ENCODE measurements at places on chromosomes 6 and 20. TPM values are rescaled to one million over a fixed set of nuclear protein-coding genes. Genes with fewer than 3 reads are reported as not detected.

CCN6 gene
- total RNA-seq = not detected

KIFC1 gene
- total RNA-seq = 0.85 TPM

- H3K4me3 ChIP-seq = no peak overlapping the region
- no peaks in the 10 kb centered on the region for H3K4me1 ChIP-seq
- no peak for DNase-seq
- no peaks in the 10 kb centered on the region for H3K27me3 ChIP-seq
- no peaks in the 10 kb centered on the region for H3K36me3 ChIP-seq
These were observed 379.9 kb upstream of the IRAK1BP1 start for GRCh38 chr6:78487401-78487800.

DNA sequence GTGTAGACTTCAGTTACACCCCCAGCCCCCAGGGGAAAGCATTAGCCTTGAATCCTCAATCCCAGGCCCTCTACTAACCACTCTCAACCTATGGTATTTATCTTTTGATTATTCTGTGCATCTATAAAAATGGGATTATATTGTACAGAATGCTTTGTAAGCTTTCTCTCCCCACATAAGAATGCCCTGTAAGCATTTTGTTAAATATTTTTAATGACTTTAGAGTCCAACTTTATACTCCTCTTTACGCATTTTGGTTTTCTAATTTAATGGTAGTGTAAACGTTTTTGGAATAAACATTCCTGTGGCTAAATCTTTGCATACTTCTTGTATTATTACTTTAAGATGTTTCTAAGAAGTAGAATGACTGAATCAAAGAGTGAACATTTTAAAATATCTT lies 35.4 kb downstream of the FBXO9 start:
- no peaks in the 10 kb centered on the region for H3K27me3 ChIP-seq
- no peak overlapping the region for H3K27ac ChIP-seq
- no peaks in the 10 kb centered on the region for H3K4me1 ChIP-seq
- no peak for DNase-seq

DNA sequence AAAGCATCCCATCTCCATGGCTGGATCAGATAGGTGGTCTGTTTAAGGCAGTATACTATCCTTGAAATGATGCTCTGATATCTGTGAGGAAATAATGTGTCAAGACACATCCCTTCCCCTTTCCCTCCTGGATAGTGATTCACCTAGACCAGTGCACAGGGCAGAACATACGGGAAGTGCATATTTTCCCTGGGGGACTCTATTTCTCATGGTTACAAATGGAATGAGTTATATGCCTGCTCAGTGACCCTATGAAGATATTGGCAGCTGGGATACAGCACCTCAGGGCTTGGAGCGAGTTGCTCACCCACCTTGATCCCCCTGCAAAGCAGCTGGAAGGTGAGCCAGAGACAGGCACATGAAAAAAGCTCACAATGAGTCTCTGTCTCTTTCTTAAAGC lies 67.5 kb upstream of the PRL start:
- no peaks in the 10 kb centered on the region for H3K36me3 ChIP-seq
- no peak for DNase-seq
- no peaks in the 10 kb centered on the region for H3K27me3 ChIP-seq
- peaks cover 33% of the 10 kb centered on the region for H3K4me1 ChIP-seq

DNA sequence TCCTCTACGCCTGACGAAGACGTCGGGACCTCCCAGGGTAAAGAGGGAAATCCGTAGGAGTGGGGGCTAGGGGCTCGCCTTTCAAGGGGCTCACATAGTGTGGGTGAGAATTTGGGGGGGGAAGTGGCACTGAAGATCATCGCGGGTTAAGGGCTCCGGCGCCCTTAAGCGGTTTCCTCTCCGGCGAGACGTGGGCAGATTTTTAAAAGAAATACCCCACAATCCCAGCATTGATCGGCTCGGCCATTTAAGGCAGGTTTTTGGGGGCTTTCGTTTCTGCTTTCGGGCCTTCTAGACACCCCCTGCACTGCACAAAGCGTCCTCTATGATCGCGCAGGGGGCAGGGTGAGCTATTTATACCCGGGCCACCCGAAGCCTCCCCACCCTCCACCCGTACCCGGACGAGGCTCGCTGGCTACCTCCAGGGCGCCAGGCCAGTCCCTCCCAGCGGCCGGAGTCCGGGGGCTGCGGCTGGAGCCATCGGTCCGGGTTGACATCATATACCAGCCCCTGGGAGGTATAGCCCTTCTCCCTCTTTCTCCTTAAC lies 1.2 kb downstream of the NKX2-2 start:
- peaks cover 5% of the 10 kb centered on the region for H3K27me3 ChIP-seq
- peaks cover 62% of the 10 kb centered on the region for H3K4me1 ChIP-seq
- no peak overlapping the region for H3K27ac ChIP-seq
- peak overlapping the region; percentile 67 for H3K4me3 ChIP-seq

DNA sequence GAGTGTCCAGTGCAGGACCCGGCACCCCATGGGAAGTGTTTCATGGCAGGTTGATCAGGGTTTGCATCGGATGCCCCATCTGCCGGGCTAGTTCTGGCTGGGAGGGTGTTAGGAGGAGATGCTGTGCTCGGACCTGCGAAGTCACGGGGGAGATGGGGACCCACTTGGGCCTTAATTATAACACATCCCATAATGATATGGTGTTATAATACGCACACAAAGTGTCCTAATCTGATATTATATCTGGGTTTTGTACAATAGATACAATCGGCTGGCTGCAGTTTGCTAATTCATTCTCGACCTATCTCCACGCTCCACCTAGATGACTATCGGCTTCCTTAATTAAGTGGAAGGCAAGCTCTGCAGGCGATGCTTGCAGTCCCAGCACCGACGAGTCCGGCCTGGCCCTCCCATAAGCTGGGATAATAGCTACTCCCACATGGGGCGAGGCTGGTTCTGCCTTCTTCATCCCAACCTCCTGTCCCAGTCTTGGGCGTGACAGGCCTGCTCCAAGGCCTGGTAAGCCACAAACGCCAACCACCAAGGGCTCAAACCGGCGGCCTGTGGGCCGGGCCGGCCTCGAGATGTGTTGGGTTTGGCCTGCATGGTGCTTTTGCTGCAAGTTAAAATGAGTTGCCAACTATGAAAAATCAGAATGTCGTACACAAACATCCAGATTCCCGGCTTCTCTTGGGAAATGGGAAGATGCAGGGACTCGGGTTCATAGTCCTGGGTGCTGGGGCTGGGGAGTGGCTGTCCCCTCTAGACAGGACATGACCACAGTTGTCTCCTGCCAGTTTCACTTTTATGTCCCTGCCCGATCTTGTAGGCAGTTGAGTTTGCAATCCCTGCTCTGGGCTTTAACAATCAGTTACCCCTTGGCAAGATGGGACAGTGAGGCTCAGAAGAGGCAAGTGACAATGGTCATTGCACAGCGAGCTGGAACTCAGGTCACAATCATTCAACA lies 32.7 kb downstream of the CEBPB start:
- peaks cover 47% of the 10 kb centered on the region for H3K4me1 ChIP-seq
- no peak overlapping the region for H3K4me3 ChIP-seq
- DNase-seq = no peak
- H3K27ac ChIP-seq = peak overlapping the region; percentile 85
- no peaks in the 10 kb centered on the region for H3K27me3 ChIP-seq

ZBTB9 gene
- total RNA-seq = 1.1 TPM

GRCh38 chr6:39208223-39208739 lies 21.0 kb downstream of the KCNK5 start:
- H3K4me3 ChIP-seq = no peak overlapping the region
- no peaks in the 10 kb centered on the region for H3K36me3 ChIP-seq
- no peaks in the 10 kb centered on the region for H3K27me3 ChIP-seq

DNA sequence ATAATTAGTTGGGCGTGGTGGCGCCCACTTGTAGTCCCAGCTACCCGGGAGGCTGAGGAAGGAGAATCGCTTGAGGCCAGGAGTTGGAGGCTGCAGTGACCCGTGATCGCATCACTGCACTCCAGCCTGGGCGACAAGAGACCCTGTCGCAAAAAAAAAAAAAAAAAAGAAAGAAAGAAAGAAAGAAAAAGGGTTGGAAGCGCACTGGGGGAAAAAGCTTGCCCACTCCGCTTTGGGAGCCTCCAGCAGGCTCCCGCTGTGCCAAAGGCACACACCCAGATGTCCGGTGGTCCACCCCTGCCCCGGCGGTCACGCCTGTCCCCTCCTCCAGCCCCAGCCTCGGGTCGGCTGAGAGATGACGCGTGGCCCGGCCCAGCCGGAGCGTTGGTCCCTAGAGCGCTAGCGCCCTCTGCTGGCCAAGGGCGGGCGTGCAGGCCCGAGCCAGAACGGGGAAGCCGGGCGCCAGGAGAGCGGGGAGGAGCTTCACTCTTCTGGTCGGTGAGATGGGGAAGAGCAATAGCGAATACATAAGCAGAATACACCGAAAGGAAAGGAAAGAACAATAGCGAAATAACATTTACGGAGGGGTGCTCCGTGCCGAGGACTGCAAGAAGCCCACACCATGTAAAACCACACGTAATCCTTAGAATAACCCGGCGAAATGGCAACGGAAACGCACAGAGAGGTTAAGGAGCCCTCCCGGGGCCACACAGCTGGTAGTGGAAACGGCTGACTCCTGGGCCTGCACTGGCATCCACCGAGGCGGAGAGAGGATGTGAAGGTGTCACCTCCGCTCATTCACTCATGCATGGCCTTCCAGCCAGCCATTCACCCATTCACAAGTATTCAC lies 41.7 kb downstream of the UBE2V1 start:
- peaks cover 2% of the 10 kb centered on the region for H3K4me1 ChIP-seq
- H3K27me3 ChIP-seq = no peaks in the 10 kb centered on the region
- H3K36me3 ChIP-seq = no peaks in the 10 kb centered on the region
- H3K27ac ChIP-seq = no peak overlapping the region

DNA sequence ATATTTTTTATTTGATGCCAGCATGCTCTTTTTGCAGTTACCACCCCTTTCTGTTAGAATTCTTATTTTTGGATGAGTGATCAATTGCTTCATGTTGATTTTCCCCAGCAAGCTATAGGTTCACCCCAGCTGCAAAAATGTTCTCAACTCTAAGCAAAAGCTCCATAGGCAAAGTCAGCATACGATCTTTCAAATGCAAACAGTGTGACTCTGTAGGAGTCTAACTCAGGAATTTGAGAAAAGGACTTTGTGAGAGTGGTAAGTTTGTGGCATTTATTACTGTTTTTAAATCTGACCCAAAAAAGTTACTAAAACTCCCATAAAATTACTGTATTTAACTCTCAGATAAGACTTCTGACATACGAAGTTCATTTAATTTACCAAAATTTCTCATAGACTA lies 134.9 kb upstream of the HSF2 start:
- no peak for DNase-seq
- H3K27me3 ChIP-seq = no peaks in the 10 kb centered on the region
- no peaks in the 10 kb centered on the region for H3K4me1 ChIP-seq
- H3K27ac ChIP-seq = no peak overlapping the region

CCR6 gene
- total RNA-seq = not detected

- H3K36me3 ChIP-seq = no peaks in the 10 kb centered on the region
- H3K27me3 ChIP-seq = no peaks in the 10 kb centered on the region
- H3K4me1 ChIP-seq = no peaks in the 10 kb centered on the region
- H3K27ac ChIP-seq = no peak overlapping the region
- no peak overlapping the region for H3K4me3 ChIP-seq
These were observed 210.0 kb upstream of the PRDM1 start for GRCh38 chr6:105875974-105876640.

DNA sequence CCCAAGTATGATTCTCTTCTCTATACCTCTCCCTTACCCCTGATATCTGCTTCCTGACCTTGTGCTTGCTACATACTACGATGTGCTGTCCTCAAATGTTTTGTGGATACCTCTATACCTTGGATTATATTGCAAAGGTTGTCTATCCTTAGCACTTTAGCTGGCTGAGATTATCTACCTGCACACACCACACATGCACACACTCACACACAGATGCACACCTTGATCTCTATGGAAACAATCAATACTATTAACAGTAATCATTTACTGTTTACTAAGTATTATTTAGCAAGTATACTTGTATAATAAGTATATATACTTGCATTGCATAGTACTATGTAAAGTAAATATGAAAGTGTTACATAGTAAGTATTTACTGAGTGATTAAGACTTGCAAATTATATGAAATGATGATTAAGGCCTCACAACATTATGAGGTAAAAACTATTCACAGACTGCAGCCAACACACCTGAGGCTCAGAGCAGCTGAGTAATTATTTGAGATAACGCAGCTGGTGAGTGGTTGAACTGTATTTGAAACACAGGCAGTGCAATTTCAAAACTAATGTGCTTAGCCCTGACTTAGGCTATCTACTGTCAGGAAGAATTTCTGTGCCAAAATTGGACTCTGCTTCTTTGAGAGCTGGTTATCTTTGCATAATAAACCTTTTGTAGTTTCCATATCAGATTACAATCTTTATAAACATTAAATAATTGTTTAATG lies 699.9 kb downstream of the FRK start:
- no peaks in the 10 kb centered on the region for H3K4me1 ChIP-seq
- H3K27ac ChIP-seq = no peak overlapping the region
- DNase-seq = no peak
- no peak overlapping the region for H3K4me3 ChIP-seq

NFKBIL1 gene
- total RNA-seq = 23.8 TPM

DNA sequence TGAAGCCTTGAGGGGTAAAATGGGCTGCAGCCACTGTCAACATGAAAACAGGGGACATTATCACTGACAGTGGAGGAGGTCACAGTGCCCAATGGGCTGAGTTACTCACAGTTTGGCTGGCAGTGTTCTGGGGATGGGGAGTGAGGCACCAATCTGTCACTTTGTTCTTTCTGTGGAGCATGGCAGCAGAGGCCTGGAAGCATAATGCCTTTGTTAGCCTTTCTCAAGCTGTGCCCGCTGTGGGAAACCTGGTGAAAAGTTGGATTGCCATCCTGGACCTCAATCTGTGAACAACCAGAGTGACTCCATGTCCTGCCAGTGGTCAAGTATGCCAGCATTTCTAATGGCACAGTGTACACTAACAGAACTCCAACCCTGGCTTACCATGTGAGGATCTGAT lies 143.6 kb downstream of the OR2B2 start:
- DNase-seq = no peak
- no peaks in the 10 kb centered on the region for H3K27me3 ChIP-seq
- H3K36me3 ChIP-seq = no peaks in the 10 kb centered on the region
- no peak overlapping the region for H3K4me3 ChIP-seq
- peaks cover 9% of the 10 kb centered on the region for H3K4me1 ChIP-seq
- no peak overlapping the region for H3K27ac ChIP-seq

COL9A3 gene
- total RNA-seq = 3.1 TPM

GRCh38 chr6:8082954-8083858 lies 19.0 kb upstream of the BLOC1S5 start:
- peaks cover 36% of the 10 kb centered on the region for H3K4me1 ChIP-seq
- peaks cover 6% of the 10 kb centered on the region for H3K36me3 ChIP-seq
- H3K27ac ChIP-seq = peak overlapping the region; percentile 71
- H3K27me3 ChIP-seq = no peaks in the 10 kb centered on the region

DNA sequence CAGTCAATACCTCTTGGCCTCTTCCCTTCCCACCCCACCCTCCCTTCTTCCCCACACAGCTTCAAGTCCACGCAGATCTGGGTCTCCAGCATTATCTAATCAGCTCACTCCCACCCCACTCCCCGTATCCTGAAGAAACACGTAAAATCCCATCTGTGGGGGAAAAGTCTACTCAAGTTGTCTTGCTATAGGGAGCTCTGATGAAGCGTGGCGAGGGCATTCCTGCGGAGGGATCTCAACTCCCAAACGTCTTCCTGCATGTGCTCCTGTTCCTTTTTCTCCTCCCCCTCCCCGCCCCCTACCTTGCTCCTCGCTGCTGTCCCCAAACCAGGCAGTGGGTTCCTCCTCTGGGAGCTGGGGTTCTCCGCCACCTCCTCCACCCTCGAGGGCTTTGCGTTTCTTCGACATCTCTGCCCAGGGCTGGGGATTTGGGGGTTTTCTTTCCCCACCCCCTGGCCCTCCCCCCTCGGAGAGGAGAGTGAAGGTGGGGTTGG lies 181.8 kb downstream of the TBXT start:
- H3K4me1 ChIP-seq = no peaks in the 10 kb centered on the region
- no peaks in the 10 kb centered on the region for H3K36me3 ChIP-seq
- no peak overlapping the region for H3K27ac ChIP-seq
- H3K27me3 ChIP-seq = peaks cover 4% of the 10 kb centered on the region
- DNase-seq = no peak

GRCh38 chr20:58111310-58112016 lies 117.0 kb downstream of the ANKRD60 start:
- H3K27me3 ChIP-seq = no peaks in the 10 kb centered on the region
- peaks cover 6% of the 10 kb centered on the region for H3K4me1 ChIP-seq
- DNase-seq = no peak
- H3K27ac ChIP-seq = peak overlapping the region; percentile 37
